ENCODE measurements at places on chromosomes 16 and 17.

- DNase-seq, result no peak
Observed at GRCh38 chr17:74937064-74938051, 1.7 kb downstream of the OTOP3 start.

- DNase-seq, result no peak
Observed at GRCh38 chr16:10514369-10515055, 65.9 kb downstream of the EMP2 start.

DNA sequence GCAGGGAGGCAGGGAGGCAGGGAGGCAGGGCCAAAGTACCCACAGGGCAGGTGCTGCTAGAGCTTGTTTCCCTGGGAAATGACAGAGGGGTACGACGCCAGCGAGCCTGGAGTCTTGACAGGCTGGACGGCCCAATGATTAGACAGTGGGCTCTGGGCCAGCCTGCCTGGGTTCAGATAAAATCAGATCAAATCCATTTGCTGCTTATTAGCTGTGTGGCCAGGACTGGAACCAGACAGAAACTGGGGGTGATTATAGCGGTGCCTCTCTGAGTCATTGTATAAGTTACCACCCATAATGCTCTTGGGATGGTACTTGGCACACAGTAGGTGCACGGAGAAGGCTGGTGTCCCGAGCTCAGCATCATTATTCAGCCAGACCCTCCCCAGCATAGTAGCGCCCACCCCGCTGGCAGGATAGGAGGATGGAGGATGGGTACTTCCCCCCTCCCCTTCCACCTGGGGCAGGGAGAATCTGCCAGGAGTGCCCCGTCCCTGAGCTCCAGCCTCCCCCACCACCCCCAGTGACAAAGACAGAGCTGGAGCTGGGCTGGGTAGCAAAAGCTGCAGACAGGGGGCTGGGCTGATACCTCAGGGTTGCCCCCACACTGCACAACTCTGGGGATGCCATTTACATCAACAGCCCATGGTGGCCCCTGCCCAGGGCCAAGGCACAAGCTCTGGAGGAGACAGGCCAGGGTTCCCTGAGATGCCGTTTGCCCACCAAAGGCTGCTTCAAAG, 77.6 kb upstream of the TNRC6C start:
- no peak for DNase-seq

DNA sequence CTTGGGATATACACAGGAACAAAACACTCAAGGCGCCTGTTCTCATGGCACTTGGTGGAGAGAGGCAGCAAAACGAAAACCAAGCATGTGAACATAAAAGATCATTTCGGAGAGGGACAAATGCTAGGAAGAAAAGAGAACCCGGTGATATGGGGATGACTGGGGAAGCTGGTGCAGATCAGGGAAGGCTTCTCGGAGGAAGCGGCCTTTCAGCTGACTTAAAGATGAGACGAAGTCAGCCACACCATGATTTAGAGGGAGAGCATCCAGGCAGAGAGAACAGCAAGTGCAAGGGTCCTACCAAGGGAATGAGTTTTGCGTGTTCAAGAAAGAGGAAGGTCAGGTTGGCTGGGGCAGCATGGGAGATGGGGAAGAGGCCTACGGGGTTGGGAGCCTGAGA, 250.9 kb downstream of the KATNIP start:
- DNase-seq, result no peak

DNA sequence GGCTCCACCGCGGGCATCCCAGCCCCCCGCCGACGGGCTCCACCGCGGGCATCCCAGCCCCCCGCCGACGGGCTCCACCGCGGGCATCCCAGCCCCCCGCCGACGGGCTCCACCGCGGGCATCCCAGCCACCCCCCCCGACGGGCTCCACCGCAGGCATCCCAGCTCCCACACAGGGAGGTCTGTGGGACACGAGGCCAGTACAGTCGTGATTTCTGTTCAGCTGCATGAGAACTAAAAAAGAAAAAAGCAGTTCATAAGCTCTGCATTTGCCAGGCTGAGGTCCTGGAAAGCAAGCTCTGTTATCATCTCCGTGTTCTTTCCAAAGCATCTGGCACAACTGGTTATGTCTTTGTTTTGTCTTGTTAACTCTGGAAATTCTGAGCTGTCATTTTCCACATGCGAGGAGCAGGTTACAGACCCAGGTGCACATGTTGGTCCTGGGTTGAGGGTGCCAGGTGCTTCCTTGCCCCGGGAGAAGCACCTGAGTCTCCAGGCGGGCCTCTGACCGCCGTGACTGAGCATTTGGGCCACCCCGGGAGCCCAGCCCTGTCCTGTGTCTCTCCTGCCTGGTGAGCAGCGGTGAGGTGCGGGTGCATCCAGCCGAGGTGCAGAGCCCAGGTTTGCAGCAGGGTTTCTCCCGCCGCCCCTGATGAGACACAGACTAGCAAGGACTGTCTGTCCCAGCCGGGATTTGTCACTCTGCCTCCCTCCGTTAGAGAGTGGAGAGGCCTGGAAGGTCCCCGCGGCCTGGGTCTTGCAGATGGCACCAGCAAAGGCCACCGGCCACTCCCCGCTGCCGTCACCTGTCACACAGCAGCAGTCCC, 9.9 kb upstream of the WFIKKN1 start:
- DNase-seq, result no peak

GRCh38 chr17:54968988-54969332, 395 bp downstream of the STXBP4 start:
- no peak for DNase-seq

DNA sequence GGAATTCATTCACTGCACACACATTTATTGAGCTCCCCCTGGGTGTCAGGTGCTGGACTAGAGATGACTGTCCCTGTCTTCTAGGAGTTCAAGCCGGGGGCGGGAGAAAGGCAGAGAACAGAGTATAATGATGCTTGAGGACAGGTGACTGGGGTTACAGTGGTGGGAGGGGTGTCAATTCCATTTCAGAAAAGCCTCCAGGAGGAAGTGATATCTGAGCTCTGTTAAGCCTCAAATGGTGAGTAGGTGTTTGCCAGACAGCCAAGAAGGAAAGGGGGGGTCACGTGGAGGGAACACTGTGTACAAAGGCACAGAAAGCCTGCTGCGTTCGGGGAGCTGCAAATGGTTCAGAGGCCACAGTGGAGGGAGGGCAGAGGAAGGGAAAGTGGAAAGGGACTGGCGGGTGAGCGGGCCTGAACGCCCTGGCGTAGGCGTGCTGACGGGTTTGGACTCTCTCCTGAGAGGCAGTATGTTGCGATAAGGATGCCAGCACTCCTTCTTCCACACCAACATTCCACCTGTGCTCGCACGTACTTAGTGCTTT, 9.7 kb upstream of the NXPH3 start:
- DNase-seq, result peak; percentile 18

DNA sequence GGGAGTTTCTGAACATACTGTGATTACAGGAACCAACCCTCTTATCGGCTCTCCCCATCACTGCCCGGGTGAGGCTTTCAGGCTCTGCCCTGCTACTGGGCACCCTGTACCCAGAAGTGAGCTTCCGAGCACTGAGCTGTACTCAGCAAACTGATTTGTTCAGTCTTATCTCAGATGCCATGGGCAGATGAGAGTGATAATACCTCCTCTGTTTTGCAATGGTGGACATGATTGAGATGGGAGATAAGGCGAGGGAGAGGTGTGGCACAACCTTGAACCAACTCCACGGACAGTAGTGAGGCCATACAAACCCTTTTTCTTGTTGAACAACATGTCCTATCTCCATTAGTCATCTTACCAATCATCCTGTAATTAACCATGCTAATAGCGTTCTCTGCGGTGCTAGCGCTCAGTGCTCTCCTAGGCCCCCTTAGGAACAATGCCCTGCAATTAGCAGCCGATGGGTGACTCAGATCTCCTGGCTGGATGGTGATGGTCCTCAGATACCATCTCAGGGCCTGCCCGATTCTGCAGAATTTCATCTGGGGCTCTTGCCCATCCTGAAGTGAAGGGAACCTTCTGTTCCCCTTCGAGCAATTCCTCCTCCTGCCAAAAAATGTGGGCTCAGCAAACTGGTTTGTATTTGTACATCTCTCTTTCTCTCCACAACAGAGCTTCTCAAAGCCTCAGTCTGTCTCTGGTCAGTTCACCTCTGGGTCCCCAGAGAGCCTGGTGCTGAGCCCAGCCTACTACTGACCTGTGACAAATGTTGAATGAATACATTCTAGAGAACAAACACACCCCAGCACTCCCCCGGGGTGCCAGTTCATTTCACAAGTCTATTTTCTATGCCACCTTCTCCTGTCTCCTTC, 139.3 kb upstream of the IRX3 start:
- no peak for DNase-seq

DNA sequence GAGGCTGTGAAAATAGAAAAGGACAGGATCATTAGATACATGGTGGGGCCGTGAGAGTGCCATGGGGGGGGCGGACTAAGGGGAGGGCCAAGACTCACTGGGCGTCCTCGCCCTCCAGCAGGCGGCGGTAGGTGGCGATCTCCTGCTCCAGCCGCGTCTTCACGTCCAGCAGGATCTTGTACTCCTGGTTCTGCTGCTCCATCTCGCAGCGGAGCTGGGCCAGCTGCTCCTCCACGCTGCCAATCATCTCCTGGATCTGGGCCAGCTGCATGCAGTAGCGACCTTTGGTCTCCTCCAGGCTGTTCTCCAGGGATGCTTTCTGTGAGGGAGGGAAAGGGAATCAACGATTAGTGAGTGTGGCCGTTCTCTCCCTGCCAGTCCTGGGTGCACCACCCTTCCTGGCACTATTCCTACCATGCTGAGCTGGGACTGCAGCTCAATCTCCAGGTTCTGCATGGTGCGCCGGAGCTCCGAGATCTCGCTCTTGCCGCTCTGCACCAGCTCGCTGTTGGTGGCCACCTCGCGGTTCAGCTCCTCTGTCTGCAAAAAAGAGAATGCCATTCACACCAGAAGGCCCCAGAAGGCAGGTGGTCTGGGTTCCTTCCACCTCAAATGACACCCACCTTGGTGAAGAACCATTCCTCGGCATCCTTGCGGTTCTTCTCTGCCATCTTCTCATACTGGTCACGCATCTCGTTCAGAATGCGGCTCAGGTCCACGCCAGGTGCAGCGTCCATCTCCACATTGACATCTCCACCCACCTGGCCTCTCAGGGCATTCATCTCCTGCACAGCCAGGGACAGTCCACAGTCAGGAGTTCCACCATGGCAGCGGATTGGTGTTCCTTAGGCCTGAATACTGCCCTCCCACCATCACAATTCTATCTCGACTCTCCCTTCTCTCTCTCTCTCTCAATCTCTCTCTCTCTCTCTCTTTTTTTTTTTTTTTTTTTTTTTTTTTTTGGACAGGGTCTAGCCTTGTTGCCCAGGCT, 3.3 kb downstream of the KRT14 start:
- DNase-seq, result no peak

DNA sequence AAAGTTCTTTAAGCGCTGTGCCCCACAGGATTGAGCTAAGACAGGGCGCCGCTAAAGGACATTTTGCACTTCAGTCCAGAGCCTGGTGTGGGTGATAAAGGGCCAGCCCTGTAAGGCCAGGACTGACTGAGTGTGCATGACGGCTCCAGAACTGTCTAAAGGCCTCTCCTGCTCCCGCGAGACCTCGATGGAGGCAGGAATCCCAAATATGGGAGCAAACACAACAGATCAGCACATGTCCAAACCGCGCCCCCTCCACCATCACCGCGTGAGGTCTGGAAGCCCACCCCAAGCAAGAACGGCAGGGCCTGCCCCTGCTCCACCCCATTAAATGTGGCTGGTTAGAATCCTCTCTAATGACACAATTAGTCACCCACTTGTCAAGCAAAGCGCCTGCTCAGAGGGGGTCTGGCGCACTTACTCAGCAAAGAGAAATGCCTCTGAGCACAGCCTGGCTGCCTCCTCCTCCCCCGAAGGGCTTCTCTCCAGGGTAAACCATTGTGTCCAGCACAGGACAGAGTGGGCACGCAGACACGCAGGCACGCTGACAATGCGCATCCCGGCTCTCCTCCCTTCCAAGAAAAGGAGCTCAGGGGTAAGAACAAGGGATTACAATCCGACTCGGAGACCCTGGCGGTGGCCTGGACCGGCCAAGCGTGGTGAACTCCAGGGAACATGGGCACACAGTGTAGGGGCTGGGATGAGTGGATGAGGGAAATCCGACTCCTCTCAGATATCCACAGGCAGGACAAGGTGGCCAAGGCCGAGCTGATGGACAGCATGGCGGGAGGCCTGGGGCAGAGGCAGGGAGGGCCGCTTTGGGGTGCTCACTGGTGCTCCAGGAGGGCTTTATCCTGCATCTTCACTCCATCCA, 1.5 kb downstream of the MXRA7 start:
- DNase-seq, result no peak

- DNase-seq, result no peak
Observed at GRCh38 chr17:49825645-49826044, 22.2 kb downstream of the TAC4 start.

DNA sequence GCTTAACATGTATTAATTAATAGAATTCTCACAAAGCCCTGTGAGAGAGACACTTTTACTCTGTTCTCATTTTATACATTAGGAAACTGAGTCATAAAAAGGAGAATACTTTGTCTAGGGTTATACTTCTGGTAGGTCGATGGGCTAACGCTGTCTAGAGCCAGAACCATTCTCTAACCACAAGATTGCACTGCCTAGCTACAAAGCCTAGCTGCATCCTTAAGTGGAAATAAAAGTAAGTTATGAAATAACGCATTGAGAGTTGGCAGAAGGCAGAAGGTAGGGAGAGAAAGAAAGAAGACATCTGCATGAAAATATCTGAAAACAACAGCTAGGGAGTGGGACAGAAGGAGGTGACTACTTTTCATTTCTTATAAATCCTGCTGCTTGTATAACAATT, 33.2 kb downstream of the IRX6 start:
- no peak for DNase-seq

- DNase-seq, result no peak
Observed at GRCh38 chr16:86580791-86581170, 2.4 kb downstream of the FOXL1 start.

DNA sequence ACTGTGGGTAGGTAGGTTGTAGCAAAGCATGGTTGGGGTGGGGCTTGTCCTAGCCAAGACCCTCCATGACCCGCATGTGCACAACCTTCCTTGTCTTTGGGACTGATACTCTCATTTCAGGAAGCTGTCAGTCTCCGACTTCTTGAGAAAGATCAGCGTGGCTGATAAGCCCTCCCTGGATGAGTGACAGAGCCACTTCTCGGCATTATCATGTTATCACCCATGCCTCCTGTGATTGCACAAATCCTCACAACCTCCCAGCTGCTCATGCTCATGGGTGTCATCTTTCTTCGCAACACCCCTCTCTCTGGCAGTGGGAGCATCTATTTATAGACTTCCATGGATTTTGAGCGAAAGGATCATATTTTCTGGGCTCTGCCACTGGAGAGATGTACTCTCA, 314.2 kb downstream of the FOXL1 start:
- no peak for DNase-seq

DNA sequence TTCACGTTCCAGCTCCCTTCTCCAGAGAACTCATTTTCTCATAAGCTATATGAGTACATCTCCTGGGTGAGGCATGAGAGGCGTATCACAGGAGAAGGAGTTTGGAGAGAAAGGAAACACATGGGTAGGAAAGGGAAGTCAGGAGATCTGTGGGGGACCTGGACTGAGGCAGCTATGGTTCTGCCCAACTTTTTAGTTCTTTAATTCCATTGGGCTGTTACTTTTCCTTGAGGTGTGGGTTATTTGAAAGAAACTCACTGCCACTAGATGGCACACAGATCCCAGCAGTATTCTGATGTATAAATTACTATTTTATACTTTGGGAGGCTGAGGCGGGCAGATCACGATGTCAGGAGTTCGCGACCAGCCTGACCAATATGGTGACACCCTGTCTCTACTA, 63.6 kb downstream of the NUP93 start:
- no peak for DNase-seq

- no peak for DNase-seq
Observed at GRCh38 chr16:85395913-85396878, 216.9 kb upstream of the GSE1 start.
